ENCODE measurements at places on chromosomes 5 and 9.
A peak's percentile ranks its signal among the peaks of the same experiment; 100 is the strongest.

GRCh38 chr5:122435234-122435633 lies 123.2 kb downstream of the SNCAIP start:
- DNase-seq = peak; percentile 43

DNA sequence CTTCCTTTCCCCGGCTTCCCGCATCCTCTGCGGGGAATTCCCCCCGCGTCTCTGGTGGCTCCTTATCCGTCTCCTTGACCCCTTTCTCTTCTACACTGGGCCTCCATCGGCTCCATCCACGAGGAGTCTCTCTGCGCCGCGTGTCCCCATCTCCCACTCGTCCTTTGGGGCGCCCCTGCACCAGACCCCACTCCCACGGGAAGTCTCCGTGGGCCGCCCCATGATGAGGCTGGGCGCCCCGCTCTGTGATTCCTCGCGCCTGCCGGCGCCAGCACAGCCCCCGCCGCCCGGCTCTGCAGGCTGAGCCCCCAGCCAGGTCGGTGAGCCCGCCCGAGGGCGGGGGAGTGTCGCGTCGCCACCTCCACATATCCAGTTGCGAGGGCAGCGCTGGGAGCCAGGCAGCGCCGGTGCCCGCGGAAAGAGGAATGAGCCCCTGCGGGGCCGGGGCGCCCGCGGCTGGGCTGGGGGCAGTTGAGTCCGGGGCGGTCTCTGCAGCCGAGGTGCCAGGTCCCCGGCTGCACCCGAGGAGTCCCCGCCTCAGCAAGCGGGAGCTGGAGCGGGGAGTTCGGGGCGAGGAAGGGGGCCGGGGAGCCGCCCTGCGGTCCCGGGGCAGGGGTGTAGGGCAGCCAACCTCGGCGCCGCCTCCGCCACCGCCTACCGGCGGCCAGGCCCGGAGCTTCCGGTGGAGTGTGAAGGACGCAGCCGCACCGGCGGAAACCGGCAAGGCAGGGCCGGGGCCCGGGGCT lies 2.1 kb upstream of the TRAF1 start:
- peak; percentile 81 for DNase-seq

DNA sequence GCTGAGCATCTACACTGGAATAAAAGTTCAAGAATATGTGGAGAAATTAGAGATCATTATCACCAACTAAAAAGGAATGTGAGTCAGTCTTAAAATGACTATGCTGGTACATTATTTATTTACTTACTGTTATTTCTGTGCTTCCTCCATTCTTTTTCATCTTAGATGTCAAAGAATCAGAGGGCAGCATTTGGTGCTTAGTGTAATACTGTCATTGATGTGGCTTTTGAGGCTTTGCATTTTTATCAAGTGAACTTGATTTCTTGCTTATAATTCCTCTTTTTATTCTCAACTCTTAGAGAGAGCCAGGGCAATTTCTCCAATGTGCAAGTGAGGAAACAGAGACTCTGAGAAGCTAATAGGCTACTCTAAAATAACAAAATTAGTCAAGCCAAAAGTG lies 163.7 kb upstream of the TRPC7 start:
- DNase-seq = no peak

DNA sequence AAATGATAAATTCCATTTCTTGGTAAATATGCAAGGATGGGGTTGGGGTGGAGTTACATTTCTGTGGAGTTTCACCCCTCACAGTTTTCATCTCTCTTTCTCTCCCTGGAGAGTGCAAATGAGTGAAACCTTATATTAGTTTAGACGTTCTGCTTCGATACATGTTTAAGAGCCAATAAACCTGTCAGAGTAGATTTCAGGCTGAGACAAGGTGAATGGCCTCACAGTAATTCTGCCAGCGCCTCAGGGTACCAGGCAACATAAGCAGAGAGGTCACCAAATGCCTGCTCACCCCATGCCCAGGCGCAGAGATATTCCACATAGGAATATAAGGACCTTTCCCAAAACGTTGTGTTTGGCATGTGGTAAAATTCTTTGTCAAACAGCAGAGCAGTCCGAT lies 154.9 kb upstream of the VLDLR start:
- DNase-seq = no peak

DNA sequence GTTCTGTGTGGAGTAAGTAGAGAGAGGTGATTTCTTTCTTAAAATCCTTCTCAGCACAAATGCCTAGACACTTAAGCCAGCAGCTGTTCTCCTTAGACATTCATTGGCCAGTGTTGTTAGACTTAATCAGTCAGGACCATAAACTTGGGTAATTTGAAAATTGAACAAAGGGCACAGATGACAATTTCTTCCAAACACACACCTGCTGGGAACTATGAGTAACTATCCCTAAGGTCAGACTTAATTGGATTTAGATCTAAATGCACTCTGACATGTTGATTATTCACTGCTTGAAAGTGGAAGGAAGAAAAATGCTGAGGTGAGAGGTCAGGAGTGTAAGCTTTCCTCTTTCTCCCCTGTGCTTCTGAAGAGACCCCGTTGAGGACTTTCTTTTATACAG lies 1083.7 kb upstream of the DMAC1 start:
- DNase-seq = peak; percentile 75

DNA sequence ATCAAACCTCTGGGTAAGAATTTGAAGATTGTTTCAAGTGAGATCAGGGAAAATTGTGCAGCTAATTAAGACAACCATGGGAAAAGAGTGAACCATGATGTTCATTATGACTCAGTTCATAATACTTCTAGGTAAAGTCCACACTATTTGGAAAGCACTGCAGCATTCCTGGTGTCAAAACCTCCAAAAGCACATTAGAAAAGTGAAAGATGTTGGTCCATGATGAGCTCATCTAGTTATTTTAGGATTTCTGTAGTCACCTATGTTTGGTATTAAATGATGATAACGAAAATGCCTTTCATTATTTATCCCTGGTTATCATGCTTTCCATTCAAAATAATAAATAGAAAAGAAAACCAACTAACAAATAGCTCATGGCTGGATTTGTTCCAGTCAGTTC lies 49.1 kb downstream of the PTCD2 start:
- no peak for DNase-seq

- DNase-seq = no peak
Observed at GRCh38 chr9:130254747-130255630, 10.6 kb upstream of the HMCN2 start.

- peak; percentile 10 for DNase-seq
Observed at GRCh38 chr9:93960971-93961841, 6.1 kb upstream of the BARX1 start.

DNA sequence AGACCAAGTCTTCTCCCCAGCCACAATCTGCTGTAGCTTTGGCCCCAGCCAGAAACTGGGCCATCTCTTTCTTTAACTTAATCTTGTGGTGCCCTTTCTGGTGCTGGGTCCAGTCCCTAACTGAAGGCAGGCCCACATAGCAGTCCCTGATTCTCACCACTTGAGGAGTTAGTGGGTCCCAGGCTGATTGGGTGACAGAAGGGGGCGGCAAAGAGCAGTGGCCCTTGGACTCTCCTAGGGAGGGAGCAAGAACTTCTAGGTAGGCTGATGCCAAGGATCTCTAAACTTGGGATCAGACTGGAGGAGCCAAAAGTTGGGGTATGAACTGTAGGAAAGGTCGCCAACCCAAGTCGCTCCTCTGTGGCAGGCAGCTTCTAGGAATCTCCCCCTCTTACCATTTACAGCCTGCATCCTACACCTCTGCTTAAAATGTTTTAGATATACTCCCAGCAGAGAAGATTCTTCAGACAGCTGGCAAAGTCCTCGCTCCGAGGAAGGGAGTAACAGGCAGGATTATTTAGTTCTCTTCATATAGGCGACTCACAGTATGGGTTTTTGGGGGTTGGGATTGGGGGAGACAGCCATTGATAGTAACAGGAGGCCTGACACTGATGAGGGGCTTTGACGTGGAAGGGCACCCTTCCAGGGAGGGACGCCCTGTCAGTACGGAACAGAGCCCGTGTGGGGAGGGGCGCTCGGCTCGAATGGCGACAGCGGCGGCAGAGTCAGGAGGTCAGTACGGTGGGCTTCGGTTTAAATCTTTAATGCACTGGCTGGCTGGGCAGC lies 2.0 kb upstream of the CCL27 start:
- DNase-seq = peak; percentile 89

- no peak for DNase-seq
Observed at GRCh38 chr5:149156435-149157083, 15.3 kb downstream of the ABLIM3 start.
